Activated CD8-positive, alpha-beta T cell treated with anti-CD3 and anti-CD28 coated beads, Interleukin-2, amount 10 ng/mL, durations not matched to agents 7 days and 5 days (primary cell): ENCODE measurements at places on chromosomes 3 and 15.

GRCh38 chr15:27182561-27183110 lies 211.7 kb downstream of the GABRG3 start:
- DNase-seq: no peak

GRCh38 chr3:52552089-52552488 lies 15.7 kb downstream of the UQCC5 start:
- DNase-seq: no peak

- no peak for DNase-seq
Measured at GRCh38 chr3:112074006-112074405, 12.2 kb upstream of the C3orf52 start.

DNA sequence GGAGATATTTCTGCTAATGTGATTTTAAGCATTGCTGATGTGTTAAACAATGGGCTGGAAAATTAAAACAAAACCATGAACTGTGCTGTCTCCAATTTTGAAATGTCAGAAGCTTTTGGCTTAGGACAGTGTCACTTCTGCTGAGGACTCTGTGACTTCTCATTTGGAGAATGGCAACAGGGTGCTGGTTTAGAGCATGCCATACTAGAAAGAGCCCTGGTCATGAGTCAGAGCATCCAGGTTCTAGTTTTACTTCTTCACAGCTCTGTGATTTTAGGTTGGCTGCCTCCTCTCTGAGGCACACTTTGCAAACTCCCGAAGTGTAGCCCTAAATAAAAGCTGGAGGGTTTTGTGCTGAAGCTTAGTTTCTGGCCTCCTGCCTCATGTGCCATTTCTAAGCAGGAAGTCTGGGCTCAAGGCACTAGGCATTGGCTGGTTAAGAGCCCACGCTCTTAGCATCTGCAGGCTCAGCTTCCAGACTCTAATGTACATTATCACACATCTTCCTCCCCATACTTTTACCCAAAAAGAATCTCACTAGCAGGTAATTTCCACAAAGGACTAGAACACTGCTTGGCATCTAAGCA lies 193.8 kb downstream of the CNTN3 start:
- no peak for DNase-seq

DNA sequence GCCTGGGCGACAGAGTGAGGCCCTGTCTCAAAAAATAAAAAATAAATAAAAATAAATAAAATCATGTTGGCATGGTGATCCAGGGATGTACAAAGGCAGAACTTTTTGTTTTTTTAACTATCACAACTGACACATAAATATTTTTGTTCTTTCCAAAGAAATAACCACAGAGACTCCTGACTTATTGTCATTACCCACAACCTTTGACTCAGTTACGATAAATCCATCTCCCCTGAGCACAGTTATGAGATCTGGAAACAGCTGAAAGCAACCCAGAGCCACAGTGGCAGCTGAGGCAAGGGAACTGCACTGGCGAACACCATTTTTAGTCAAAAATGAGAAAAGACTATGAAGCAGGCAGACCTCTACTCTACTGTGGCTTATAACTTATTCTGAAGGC lies 24.0 kb downstream of the OSBPL10 start:
- DNase-seq: no peak

- no peak for DNase-seq
Measured at GRCh38 chr3:185094697-185095096, 58.2 kb downstream of the C3orf70 start.

DNA sequence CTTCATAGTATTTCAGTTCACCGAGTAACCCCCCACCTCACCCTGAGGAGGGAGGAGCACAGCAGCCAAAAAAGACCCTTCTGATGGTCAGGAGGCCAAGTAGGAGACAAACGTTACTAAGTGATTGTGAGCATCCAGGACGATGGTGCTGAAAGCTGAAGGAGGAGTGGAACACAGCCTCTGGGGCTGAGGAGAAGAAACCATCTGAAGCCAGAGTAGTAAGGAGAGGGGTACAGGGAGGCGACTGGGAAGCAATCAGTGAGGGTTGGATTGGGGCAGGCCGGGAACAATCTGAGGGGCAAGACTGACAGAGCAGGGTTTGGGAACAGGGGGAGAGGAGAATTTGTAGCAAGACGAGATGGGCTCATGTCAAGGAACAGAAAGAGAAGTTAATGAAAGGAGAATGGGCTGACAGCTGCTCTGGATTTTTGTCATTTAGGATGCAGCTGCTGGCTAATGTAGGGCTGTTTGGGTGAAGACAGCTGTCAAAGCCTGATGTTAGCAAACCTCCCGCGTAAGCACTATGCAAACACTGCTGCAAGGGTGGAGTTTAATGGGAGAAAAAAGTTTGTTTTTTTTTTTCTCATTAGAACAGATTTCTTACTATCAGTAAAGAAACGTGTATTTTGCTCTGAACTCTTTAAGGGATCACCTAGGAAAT lies 622.2 kb downstream of the EDEM1 start:
- DNase-seq: no peak

- DNase-seq: no peak
Measured at GRCh38 chr3:10723991-10724390, 92.0 kb upstream of the SLC6A11 start.

DNA sequence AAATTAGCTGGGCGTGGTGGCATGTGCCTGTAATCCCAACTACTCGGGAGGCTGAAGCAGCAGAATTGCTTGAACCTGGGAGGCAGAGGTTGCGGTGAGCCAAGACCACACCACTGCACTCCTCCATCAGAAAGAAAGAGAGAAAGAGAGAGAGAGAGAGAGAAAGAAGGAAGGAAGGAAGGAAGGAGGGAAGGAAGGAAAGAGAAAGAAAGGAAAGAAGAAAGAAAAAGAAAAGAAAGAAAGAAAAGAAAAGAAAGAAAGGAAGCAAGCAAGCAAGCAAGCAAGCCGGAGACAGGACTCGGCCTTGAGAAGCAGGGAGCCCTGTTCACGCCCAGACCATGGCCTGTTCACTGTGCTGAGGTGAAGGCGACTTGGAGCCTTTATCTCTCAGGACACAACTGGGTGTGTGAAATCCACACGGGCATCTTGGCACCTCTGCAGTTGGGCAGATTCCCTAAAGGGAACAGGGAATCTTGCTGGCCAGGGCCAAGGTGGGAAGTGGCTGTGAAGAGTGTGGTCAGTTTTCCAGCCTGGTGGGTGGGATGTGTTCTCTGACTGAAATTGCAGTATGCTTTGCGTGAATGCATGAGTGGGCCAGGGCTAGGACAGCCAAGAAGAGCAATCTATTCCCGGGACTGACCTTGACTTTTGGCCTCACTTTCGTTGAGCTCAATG lies 90.3 kb downstream of the CORO2B start:
- DNase-seq: no peak

GRCh38 chr3:29639578-29640290 lies 358.9 kb downstream of the RBMS3 start:
- DNase-seq: no peak

DNA sequence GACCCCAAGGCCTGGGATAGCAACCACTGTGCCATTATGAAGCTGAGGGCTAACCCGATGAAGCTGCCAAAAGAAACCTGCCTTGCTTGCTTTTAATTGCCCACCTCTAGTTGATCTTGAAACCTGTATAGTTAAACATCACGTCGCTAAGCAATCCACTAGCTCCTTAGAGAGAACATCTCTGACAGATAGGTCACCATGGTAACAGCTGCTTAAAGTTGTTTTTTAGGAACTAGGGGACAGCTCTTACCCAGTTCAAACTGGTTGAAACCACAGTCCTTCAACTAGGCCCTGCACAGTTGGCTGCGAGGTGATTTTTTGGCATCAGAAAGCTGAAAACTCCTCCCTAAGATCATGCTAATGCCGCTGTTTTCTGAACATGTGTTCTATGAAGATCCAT lies 135.7 kb downstream of the EBLN2 start:
- no peak for DNase-seq

- no peak for DNase-seq
Measured at GRCh38 chr15:100097342-100098127, 244.2 kb downstream of the ADAMTS17 start.

DNA sequence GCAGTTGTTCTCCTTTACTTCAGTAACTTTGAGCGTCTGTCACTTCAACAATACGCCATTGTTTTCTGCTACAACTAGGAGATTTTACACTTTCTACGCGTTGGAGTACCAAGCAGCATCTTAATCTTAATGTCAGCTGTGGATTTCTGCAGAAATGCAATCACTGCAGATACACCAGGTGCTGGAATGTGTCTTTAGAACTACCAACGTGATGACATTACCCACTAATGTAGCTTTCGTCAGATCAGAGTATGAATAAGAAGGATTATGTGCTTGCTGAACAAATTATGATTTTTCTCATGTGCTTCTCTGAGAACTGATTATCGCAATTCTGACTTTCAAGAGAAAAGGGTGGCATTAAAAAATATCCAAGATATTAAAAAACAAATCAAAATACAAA lies 77.5 kb upstream of the CNTN3 start:
- DNase-seq: no peak

DNA sequence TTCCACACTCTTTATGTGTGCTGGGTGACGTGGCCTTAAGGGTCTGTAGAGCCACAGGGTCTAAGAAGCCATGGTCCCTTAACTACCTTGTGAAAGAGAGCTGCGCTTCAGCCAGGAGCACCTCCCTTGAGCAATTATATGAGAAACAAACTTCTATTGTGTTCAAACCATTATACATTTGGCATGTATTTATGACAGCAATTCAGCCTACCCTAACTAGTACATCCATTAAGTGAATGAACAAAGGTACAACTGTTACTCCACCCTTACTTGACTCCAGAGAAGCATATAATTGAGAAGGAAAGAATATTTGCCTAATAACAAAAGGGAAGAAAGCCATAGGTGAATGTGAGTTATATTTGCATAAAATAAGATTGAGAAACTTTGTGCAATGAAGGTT lies 69.8 kb upstream of the BOC start:
- DNase-seq: no peak

DNA sequence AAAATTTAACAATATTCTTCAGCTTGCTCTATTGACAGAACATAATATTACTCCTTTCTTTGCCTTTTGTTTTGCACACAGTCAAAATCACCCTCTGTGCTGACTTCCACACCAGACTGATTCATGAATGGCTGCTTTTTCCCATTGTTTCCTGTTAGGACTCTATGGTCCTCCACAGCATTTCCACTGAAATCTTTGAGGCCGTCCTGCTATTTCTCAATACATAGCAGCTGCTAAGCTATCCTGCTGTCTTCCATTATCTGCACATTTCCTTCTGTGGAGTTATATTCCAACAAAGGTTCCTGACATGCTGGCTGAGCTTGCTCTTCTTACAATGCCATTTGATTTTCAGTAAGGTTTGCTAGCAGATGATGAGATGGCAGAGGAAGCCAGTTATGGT lies 153.3 kb downstream of the EPHA3 start:
- DNase-seq: no peak

DNA sequence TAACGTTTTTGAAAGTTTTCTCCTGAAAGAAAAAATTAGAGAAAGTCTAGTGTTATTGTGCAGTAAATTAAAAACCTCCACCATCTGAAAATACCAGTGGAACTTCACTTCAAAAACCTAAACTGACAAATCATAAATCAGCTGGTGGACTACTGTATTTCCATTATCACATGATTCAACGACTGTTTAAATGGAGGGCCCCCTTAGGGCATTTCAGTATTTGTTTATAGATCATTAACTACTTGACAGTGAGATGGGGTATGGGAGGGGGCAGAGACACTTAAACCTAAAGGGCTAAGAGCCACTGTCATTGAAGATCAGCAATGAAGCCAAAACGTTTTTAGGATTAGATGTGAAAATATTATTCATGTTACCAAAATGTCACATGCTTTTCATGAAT lies 8.8 kb upstream of the C15orf61 start:
- no peak for DNase-seq

- no peak for DNase-seq
Measured at GRCh38 chr15:95113041-95113440, 881.7 kb downstream of the MCTP2 start.

DNA sequence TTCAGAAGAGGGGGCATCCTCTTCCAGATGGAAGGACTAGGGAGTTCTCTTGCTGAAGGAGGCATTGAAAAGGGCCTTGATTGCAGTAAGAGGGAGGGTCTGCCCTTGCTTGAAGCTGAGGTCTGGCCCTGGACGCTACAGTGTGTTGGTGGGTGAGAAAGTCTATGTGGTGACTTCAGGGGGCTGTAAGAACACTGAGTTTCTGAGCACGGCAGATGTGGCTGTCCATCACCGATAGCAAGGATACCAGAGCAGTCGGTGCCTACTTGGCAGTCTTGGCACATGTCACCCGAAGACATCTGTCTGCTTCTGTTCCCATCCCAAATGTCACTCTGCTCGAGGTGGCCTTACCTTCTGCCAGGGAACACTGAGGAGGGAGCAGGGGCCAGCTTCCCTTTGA lies 631.1 kb upstream of the CFAP20DC start:
- DNase-seq: no peak

DNA sequence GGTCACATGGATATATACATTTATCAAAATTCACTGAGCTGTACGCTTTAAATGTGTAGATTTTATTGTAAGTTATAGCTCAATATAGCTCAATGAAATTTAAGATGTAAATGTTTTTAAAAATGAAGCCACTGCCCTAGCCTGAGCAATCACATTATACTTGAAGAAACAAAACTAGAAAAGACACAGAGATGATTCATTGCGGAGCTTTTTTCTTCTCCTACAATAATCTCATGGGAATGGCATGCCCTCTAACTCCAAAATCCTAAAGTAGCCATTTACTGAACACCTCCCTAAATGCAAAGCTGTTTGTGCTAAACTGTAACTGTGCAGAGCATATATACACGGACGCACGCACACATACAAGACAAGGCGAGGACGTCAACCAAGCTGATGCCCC lies 84.2 kb downstream of the MYO9A start:
- no peak for DNase-seq

DNA sequence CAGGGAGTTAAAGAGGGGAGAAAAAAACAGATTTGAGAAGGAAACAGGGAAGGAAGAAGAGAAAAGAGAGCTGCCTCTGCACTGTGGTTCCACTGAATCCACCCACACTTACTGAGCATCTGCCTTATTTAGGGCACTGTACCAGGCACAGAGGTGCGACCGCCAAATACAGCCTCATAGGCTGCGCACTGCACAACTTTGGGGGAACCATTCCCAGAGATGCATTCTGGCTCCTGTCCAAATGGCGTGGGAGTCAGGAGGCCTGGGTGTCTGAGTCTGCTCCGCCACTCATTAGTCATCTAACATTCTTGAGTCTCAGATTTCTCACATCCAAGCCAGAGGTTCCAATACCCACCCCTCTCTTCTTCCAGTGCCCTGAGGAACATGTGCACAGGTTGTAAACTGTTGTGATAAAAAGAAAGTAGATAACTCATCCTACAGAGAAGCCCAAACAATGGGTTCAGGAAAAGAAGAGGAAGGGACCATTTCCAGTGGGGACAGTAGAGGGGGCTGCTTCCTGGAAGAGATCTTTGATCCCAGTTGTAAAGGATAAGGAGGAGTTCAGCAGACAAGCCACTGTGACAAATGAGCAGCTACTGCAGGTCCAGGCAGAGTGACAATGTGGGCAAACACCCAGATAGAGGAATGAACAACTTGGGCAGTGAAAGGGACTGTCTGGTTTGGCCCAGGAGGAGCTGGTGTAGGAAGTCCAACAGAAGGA lies 254.6 kb downstream of the UACA start:
- no peak for DNase-seq

DNA sequence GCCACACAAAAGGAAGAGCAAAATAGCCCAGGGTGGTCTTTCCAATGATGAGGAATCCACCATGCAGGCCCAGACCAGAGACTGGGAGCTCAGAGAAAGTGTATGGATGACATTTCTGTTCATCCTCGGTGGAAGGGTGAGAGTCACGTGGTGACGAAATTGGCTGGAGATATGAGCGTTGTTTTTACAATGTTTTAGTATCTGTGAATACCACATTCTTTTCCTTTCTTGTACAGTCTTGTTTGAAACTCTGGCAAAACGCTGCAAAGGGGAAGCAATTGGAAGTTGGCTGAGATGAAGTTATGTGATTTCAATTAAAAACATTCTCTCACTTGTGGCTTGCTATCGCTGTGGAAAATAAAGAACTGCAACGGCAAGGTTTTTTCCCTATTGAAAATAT lies 137.5 kb downstream of the MAGI1 start:
- DNase-seq: no peak
